Caco-2 (cell line): ENCODE measurements at places on chromosomes 7 and 10. TPM values are rescaled to one million over a fixed set of nuclear protein-coding genes. Genes with fewer than 3 reads are reported as not detected.

- no peak for DNase-seq
- no peaks in the 10 kb centered on the region for H3K27me3 ChIP-seq
- H3K27ac ChIP-seq = no peak overlapping the region
- H3K4me3 ChIP-seq = no peak overlapping the region
- H3K4me1 ChIP-seq = peaks cover 3% of the 10 kb centered on the region; the same call in 1 of the 2 replicates
Measured at GRCh38 chr10:29499993-29500537, 134.7 kb downstream of the SVIL start.

DNA sequence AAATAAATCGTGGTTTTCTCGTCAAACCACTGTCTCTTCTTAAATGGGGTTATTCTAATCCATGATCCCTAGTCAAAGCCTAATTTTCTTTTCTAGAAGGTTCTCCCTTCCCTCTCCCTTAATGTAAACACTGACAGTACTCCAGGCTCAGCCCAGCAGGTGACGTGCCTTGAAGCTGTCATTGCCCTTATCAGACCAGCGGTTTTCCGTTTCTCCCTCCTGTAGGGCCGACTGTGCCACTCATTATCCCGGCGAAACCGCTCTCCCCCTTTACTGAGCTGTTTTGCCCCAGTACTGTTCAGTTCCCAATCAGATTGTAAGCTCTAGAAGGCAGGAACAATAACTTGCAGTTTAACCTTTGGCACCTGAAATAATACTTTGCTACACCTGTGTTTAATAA, 153.5 kb upstream of the RHEB start:
- H3K36me3 ChIP-seq = no peaks in the 10 kb centered on the region
- H3K4me1 ChIP-seq = no peaks in the 10 kb centered on the region
- DNase-seq = no peak

GRCh38 chr10:100710151-100710871, 35.1 kb upstream of the PAX2 start:
- H3K4me3 ChIP-seq = peak overlapping the region; percentile 26
- H3K27ac ChIP-seq = no peak overlapping the region
- peak; percentile 36 for DNase-seq
- H3K4me1 ChIP-seq = no peaks in the 10 kb centered on the region; the same call in 1 of the 2 replicates
- H3K27me3 ChIP-seq = no peaks in the 10 kb centered on the region; the same call in 1 of the 2 replicates
- H3K36me3 ChIP-seq = no peaks in the 10 kb centered on the region

DNA sequence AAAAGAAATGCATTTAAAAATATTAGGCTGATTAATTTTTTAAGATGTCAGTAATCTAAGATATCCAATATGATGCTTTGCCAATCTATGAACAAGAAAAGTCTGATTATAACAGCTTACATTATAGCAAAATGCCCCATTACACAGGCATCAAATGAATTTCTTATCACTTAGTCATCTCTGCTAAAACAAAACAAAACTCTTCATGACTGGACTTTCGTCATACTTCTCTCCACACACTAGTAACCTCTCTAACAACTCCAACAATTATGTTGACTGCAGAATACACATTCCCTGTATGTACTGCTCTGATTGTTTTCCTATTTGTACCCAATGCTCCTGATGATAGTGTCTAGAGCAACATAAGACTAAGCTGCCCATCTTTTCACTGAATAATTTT, 3.8 kb upstream of the MKI67 start:
- H3K4me3 ChIP-seq = no peak overlapping the region
- no peak overlapping the region for H3K27ac ChIP-seq
- no peaks in the 10 kb centered on the region for H3K36me3 ChIP-seq
- H3K4me1 ChIP-seq = peaks cover 10% of the 10 kb centered on the region; the same call in 1 of the 2 replicates
- H3K27me3 ChIP-seq = no peaks in the 10 kb centered on the region

- H3K4me3 ChIP-seq = no peak overlapping the region
- no peaks in the 10 kb centered on the region for H3K36me3 ChIP-seq
Measured at GRCh38 chr7:105450177-105450861, 61.6 kb upstream of the SRPK2 start.

Gene SLC18A3
- not detected in 2 replicates for total RNA-seq

Gene FZD8
- total RNA-seq = 2.4 and 3.4 TPM in 2 replicates
